ENCODE measurements at places on chromosomes 5 and 9.
A peak's percentile ranks its signal among the peaks of the same experiment; 100 is the strongest.

DNA sequence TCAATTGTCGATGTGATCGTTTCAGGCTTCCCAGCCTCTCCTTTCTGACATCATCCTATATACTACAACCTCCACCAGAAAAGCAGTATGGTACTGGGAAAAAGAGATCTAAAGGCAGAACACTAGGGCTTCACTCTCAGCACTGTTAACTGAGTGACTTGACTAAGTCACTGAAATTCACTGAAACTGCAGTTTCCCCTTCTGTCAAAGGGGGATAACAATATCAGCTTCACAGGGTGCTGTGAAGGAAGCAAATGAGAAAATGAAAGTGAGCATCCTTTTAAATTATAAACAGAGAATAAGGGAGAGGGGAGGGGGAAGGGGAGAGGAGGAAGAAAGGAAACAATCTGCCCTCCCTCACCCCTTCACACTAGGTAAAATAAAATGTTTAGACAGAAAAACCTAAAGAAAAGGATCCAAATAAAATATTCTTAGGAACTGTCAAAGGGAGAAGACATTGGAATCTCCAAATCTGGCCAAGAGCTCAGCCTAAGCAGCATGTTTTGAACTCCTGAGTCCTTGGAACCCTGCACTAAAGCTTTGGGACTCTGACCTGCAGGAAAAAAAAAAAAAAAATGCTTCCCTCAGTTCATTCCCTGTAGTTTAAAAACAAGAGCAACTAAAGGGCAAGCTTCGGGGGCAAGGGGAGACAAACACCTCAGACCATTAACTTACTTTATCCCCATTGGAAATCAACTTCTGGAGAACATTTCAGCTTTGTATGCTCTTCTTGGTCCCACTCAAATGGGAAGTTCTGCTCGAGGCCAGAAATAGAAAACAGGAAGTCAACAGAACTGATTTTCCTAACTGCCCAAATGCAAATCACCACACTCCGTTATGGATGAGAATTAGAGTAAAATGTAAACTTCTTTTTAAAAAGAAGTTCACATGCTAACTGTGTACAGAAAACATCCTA, 178.3 kb downstream of the DEPDC1B start:
- DNase-seq = no peak

GRCh38 chr5:116378007-116378776, 196.4 kb downstream of the SEMA6A start:
- DNase-seq = no peak

DNA sequence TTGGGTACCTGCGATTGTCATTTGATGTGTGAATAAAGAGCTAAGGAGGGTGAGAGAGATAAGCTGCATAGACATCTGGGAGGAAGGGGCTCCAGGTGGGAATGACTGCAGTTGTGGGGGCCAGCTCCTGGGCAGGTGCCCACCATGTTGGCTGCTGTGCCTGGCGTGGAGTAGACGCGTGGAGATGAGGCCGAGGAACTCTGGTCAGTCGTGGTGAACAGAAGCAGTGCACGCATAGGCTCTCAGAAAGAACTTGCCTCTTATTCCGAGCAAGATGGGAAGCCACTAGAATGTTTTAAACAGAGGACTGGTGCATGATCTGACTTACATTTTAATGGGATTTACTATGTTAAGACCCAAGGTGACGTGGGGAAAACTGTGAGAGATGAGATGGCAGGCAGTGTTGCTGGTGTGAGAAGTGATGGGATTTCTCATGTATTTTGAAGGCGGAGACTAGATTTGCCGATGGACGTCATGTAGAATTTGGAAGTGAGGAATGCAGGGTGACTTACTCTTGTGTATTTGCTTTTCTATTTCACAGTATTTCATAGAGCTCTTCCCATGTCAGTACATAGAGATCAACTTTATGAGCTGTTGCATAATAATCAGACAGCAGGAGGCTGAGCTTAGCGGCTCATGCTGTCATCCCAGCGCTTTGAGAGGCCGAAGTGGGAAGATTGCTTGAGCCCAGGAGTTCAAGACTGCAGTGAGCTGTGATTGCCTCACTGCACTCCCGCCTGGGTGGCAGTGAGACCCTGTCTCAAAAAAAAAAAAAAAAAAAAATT, 71.1 kb downstream of the EHMT1 start:
- DNase-seq = peak; percentile 24

DNA sequence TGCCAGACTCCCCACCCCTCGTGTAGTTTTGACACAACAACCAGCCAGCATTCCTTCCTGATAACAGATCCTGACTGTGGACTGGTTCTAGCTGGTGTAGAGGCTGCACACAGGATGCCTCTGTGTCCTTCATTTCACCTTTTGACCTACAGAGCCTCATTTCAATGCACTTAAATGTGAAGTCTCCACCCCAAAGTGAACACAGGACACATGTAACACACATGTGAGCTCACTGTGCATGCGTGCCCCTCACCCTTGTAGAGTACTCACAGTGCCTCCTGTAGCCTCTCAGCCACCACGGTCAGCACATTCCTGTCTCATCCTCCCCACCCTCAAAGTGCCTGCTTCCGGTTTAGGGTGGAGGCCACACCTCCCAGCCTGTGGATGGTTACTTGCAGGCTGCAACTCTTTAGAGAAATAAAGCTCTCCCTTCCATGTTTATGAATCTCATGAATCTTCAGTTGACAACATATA, 11.6 kb upstream of the NKD2 start:
- DNase-seq = peak; percentile 17

GRCh38 chr9:123973590-123974223, 37.9 kb upstream of the LHX2 start:
- no peak for DNase-seq

DNA sequence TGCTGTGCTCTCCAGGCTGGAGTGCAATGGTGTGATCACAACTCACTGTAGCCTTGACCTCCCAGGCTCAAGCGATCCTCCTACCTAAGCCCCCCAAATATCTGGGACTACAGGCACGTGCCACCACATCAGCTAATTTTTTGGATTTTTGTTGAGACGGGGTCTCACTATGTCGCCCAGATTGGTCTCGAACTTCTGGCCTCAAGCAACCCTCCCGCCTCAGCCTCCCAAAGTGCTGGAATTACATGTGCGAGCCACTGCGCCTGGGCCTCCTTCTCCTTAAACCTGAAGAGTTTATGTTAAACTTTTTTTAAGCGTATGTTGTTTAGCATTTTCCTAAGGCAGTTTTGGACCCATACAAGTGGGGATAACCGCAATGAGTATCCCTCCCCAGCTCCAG, 30.8 kb upstream of the SUSD3 start:
- no peak for DNase-seq

Measured in GM23248 (cell line).